ENCODE measurements at places on chromosomes 1 and 21.

DNA sequence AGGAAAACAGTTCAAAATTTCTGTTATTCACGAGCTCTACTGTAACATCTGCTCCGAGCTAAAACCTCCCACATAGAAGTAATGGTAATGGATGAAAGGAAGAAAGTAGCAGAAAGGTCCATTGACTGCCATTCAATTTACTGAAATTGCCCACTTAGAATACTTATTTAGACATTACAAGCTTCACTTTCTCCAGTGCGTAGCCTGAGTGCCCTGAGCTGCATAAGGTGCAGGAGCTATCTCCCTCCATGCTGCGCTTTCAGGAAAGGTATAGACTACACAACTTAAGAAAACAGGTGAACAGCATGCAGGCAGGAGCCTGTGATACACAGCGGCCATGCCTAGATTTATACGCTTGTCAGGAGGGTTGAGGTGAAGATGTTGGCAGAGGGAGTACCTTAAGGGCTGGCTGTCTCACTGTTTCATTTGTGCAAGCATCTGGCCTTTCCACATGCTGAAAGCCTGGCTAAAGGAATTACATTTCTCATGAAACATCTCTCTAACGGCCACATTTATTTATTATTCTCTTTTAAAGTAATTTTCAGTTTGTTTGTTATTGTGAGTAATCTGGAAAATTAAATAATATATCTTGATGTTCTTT, 74.7 kb downstream of the RGS18 start:
- DNase-seq = no peak

- DNase-seq = no peak
These were observed 73.9 kb downstream of the SLC66A1 start for GRCh38 chr1:19385869-19386591.

GRCh38 chr1:3248155-3249141, 179.4 kb downstream of the PRDM16 start:
- DNase-seq = no peak

DNA sequence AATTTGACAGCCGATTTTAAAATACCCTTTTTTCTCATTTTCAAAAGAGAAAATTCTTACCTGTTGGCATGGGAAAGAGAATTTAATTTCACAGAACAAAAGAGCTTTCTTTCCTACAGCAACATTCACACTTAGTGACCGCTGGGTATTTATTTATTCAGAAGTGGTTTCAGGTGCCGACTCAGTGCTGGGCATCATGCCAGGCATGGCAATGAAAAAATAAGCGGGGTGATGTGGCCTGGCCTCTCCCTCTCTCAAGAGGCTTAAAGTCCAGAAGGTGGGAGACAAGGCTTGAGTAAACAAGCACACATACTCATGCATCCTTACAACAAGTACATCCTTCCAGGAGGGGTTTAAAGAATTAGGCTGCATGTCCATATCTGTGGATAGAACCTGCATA, 4.1 kb upstream of the PCP4 start:
- no peak for DNase-seq

- DNase-seq = no peak
These were observed 160.1 kb downstream of the FASLG start for GRCh38 chr1:172818841-172819527.

DNA sequence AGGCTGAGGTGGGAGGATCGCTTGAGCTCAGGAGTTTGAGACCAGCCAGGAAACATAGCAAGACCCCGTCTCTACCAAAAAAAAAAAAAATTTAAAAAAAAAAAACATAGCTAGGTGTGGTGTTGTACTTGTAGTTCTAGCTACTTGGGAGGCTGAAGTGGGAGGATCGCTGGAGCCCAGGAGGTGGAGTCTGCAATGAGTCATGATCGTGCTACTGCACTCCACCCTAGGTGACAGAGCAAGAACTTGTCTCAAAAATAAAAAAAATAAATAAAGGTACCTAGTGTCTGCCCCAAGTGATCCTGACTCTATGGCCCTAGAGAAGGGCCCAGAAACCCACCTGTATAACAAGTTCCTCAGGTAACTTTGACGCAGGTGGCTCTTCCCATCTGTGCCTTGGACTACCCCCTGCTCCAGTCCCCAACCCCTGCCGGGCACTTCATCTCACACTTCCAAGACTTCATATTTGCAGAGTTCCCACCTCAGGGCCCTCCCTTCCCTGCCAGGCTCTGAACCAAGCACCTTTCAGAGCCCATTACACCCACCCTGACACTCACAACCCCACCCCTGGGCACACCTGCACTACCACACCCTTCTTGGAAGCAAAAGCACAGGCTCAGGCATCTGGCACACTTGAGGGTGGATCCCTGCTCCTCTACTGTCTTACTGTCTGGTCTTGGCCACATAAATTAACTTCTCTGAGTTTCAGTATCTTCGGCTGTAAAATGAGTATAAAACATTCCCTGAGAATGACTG, 80.2 kb upstream of the KLHDC7A start:
- DNase-seq = no peak

- peak; percentile 8 for DNase-seq
These were observed 199.7 kb downstream of the TBX15 start for GRCh38 chr1:118788463-118788862.

- DNase-seq = no peak
These were observed 81.2 kb downstream of the ADCY10 start for GRCh38 chr1:167832693-167833092.

DNA sequence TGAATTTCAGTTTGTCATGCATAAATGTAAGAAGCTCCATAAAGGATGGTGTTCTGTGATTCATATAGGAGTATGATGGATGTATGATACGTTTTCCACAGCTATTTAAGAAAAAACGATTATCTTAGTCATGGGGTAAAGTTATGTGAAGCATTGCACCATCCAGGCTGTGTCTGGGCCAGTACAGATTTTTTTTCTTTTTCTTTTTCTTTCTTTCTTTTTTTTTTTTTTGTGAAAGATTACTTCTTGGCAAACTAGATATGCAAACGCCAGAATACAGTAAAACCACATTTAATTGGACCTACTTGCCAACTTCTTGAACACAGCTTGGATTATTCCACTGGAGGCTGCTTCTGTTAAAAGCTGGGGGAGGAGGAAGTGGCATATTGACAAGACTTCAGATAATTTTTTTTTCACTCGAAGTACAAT, 14.9 kb downstream of the ZBTB18 start:
- peak; percentile 69 for DNase-seq

DNA sequence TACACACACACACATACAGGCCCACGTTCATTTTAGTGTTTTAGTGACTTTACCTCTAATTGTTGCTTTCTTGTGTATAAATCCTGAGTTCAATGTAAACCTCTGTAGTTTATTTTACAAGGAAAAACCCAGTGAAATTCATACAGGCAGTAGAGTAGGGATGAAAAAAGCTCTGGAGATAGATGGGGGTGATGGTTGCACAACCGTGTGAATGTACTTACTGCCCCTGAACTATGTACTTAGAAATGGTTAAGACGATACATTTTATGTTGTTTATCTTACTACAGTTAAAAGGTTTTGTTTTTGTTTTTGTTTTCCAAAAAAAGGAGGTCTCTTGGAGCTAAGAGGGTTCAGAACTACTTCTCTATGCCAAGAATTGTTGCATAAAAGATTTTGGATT, 29.7 kb upstream of the PRDM15 start:
- DNase-seq = no peak

DNA sequence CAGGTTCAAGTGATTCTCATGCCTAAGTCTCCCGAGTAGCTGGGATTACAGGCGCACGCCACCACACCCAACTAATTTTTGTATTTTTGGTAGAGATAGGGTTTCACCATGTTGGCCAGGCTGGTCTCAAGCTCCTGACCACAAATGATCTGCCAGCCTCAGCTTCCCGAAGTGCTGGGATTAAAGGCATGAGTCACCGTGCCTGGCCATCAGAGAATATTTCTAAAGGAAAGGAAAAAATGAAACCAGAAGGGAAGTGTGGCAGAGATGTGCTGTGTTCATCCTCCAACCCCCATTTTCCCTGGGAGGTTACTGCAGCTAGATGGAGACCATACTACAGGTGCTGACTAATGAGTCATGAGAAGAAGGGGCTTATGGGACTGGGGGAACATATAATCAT, 964.1 kb downstream of the TTLL7 start:
- DNase-seq = no peak

DNA sequence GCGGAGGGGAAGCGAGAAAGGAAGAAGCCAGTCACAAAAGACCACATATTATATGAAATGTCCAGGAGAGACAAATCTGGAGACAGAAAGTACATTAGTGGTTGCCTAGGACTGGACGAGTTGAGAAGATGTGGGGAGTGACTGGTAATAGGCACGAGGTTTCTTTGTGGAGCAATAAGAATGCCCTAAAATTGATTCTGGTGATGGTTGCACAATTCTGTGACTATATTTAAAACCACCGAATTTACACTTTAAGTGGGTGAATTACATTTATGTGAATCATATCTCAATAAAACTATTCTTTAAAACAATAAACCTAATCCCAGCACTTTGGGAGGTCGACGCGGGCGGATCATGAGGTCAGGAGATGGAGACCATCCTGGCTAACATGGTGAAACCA, 63.1 kb downstream of the ZNF281 start:
- DNase-seq = no peak

DNA sequence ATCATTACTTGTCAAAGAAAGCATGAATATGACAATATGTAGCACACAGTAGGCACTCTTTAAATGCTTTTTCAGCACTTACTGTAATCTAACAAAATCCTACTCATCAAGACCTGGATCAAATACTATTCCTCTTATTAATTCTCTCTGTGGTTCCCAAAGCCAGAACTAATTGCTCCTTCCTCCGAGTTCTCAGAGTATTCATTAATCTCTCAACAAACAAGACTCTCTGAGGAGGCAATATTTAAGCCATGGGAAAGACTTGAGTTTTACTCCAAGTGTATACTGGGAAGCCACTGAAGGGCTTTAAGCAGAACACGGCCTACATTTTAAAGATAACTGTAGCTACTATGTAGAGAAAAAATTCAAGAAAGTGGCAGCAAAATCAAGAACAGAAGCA, 79.7 kb downstream of the ENAH start:
- DNase-seq = no peak

GRCh38 chr1:201374364-201374763, 3.1 kb downstream of the TNNT2 start:
- no peak for DNase-seq

DNA sequence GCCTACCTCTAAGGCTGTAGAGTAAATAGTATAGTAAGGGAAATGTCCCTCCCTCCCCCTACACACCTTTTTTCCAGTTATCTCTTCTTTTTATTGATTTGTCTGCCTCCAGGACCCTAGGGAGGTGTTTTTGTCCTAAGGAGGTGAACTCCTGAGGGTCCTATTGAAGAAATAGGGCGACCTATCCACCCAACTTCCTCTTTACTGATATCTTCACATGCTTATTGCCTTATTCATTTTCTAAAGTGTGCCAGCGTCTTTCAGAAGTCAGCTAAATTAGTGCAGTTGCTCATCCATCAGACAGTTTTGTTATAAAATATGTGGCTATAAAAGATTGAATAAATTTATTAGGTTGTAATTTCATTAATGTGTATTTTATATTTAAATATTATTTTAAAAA, 5.9 kb downstream of the BACH1 start:
- no peak for DNase-seq

DNA sequence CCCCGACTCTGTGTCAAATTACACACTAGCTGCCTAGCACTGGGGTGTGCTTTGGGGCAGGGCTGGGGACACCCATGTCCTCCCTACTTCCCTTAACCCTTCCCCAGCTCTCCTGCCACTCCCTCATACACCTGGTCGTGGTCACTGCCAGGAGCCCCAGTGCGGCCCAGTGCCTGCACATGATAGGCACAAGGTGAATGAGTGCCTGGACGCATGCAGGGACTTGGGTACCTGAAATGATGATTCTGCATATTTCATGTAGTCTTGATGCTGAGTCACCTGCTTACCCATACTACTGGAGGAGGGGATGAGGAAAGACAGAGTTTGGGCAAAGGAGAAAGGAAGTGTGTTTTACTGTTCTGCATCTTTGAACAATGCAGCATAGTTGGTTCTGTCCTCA, 1.5 kb upstream of the VANGL2 start:
- no peak for DNase-seq

DNA sequence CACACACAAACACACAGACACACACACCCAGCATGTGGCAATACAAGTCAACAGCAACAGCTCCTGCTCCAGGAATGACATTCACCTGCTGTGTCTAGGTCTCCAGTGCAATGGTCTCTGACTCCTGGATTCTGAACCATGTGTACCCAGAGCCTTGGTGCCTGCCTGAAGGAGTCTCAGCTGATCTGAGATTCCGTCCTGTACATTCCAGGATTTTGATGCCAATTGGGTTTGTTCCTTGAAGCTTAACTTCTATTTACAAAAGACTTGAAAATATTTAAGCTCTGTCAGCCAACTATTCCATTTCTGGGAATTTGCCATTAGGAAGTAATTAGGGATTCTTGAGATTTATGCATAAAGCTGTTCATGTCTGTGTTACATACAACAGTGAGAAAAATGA, 85.4 kb upstream of the LRRC8D start:
- no peak for DNase-seq

GRCh38 chr1:10835822-10836421, 39.5 kb upstream of the CASZ1 start:
- DNase-seq = no peak

DNA sequence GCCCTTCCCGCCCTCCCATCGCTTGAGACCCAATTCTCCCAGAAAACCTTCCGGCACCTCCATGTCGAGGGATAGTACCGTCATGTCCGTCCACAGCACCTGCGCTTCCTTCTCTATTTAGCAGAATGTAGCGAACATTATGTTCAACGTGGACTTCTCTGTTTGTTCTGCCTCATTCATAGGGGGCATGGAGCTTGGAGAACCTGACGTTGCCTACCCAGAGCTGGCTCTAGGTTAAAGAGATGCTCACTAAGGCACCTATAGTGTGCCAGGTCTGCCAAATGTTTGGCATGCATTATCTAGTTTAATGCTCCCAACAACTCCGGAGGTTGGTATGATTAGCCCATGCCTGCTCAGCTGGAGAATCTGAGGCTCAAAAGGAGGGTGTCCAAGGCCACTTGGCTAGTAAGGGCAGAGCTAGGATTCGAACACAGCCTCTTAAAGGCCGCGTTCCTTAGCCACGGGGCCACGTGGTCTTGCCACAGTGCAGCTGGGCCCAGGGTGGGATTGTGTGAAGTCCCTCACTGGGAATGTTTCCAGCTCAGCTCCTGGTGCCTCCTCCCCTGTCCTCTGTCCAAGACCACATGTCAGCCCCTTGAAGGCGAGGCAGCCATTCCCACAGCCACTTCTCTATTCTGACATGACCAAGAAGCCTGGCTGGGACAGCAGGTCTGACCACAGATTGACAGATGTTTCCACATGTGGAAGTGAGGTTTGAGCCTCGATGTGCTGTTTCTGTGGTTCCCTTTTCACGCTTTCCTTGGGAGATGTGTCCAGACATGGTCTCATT, 57.8 kb downstream of the RUNX3 start:
- DNase-seq = no peak

DNA sequence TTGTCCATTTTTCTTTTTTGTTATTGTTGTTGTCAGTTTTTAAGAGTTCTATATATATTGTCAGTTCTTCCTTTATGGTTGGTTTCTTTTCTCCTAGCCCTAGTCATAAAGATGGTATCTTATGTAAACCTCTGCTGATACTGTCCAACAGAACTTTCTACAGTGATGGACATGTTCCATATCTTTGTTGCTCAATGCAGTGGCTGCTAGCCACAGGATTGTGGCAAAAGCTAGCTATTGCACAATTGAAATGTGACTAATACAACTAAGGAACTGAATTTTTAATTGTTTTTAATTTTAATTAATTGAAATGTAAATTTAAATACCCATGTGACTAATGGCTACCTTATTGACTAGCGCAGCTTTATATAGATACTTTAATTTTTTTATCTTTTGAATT, 411.8 kb upstream of the PTBP2 start:
- no peak for DNase-seq

All from AG09319 (cell line).